Naive thymus-derived CD4-positive, alpha-beta T cell (primary cell): ENCODE measurements at places on chromosomes 3 and 15. TPM values are rescaled to one million over a fixed set of nuclear protein-coding genes. Genes with fewer than 3 reads are reported as not detected.
A peak's percentile ranks its signal among the peaks of the same experiment; 100 is the strongest.

- DNase-seq, result no peak
Observed at GRCh38 chr3:69204315-69204957, 82.0 kb upstream of the LMOD3 start.

GRCh38 chr3:156551746-156552145 is 3.2 kb downstream of the SSR3 start:
- no peak for DNase-seq

DNA sequence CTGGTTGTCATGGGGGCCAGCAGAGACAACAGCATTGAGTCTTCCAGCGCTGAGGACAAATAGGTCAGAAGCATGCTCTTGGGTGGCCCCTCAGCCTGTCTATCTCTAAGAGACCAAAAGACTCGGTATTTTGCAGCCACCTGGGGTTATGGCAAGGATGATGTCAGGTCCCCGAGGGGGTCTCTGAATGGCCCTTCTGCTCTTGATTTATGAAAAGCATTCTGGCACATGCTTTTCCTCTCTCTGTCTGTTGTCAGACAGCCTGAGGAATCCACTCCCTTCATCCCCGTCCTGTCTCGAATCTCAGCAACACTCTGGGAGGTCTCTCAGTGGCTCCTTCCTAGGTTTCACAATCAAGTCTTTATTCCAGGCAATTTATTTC is 156.6 kb upstream of the RGMA start:
- no peak for DNase-seq

- DNase-seq, result no peak
Observed at GRCh38 chr3:62538691-62539356, 165.5 kb upstream of the FEZF2 start.

- no peak for DNase-seq
Observed at GRCh38 chr3:28544236-28544635, 195.6 kb upstream of the AZI2 start.

DNA sequence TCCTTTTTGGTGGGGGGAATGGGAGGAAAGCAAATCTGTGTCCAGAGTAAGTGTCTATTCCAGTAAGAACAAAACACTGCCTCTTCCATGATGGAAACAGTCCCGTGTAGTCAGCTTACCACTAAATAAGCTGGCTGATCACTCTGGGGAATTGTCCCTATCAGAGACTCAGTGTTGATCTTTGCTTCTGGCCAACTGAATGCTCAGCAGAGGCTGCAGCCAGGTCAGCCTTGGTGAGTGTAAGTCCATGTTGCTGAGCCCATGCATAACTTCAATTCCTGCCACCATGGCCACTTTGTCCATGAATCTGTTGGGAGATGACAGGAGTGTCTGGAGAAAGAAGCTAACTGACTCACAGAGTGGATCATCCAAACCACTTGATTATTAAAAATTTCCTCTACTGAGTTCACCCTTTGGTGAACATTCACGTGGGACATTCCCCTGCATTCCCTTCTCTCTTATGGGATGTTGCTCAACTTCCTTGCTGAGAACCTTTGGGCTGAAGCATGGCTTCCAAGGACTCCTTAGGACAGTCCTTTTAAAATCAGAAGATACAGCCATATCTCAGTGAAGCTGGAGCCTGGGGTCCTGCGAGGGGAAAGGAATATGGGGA is 33.9 kb upstream of the XCR1 start:
- no peak for DNase-seq

DNA sequence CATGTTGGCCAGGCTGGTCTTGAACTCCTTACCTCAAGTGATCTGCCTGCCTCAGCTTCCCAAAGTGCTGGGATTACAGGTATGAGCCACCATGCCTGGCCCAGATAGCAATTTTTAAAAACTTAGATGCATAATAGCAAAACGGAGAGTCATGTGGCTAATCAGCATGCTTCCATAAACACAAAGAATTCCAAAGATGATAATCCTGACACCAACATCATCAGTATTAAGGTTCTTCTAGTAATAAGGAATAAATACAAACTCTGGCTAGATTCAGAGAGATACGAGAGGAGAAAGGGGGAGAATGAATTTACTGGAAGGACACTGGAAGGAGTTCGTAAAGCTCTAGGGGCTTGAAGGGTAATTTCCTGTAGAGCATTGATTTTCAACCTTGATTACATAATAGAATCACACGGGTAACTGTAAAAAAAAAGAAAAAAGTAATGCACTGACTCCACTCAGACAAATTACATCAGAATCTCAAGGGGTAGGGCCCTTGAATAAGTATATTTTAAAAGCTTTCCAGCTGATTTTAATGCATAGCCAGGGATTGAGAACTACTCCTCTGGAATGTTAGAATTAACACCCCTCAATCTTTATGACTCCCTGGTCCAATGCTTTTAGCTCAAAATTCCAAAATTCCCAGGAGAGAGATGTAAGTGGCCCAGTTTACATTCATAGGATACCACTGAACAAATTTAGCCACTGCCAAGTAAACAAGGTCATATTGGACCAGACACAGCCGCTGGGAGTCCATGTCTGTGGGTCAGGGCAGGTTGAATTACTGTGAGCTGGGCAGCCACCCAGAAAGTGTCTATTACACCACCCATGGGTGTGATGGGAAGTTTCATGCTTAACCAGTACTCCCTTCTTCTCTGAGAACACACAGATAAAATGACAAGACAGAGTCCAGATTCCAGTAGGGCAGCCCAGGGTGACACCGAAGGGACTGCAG is 243.9 kb downstream of the TBL1XR1 start:
- DNase-seq, result no peak

- DNase-seq, result peak; percentile 85
Observed at GRCh38 chr3:48898383-48899234, at the start of gene SLC25A20. Gene SLC25A20, minus strand, starts transcription at chr3:48898882. Its CDS starts 88 bp downstream, at chr3:48898794.

GRCh38 chr15:72230197-72231065 is 559 bp downstream of the PKM start:
- peak; percentile 36 for DNase-seq

GRCh38 chr3:172034786-172035685 is 4.3 kb upstream of the FNDC3B start:
- DNase-seq, result peak; percentile 53

GRCh38 chr3:42192334-42193200 is 73.4 kb downstream of the CCK start:
- DNase-seq, result no peak

The UTS2B gene
- total RNA-seq, result not detected

The CCDC54 gene
- total RNA-seq, result not detected

The CCR3 gene
- total RNA-seq, result 0.17 and 0.18 TPM in 2 replicates
